ENCODE measurements at places on chromosomes 5 and 9. TPM values are rescaled to one million over a fixed set of nuclear protein-coding genes. Genes with fewer than 3 reads are reported as not detected.
A peak's percentile ranks its signal among the peaks of the same experiment; 100 is the strongest.

DNA sequence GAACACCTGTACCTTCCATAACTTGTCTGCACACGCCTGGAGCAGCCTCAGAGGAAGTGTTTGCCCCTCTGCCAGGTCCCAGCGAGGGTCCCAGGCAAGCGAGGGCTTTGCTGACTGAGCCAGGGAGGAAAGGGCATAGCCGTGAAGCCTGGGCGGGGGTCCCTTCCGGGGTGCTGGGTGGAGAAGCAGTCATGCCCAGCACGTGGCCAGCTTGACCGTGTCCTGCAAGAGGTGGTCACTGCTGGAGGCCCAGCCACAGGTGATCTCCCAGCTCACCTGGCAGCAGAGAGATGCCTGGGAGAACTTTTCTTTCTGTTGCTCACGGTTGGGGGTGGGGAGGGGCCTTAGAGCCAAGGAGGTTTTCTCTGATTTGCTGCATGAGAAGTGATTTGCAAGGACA, 195.3 kb downstream of the CACNA1B start:
- no peaks in the 10 kb centered on the region for H3K27me3 ChIP-seq
- H3K4me3 ChIP-seq, result no peak overlapping the region
- no peaks in the 10 kb centered on the region for H3K4me1 ChIP-seq
- no peak for DNase-seq

DNA sequence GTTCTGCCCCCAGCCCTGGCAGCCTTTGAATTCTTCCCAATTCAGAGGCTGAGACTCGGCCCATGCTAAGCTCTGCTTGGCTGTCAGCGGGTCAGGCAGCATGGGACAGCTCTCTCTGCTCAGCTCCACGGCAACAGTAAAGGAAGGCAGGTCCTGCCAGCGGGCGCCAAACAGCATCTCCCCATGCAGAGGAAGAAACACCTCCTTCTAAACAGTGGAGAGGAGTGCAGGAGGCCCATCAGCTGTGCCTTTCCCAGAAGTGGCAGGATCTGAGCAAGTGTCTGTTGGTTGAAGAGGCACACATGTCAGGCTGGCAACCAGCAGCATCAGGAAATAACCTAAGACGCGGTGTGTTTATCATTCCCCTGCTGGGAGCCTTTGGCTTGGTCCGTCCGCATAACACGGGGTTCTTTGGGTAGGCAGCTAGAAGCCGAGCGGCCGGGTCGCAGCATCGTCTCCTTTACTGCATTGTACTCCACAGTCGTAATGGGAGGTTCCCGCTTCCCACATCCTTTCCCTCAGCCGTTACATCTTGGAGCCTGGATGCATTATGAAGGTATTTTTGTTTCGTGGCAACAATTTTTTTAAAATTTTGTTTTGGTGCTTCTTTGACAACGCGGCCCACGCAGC, 42.7 kb upstream of the NCS1 start:
- H3K4me3 ChIP-seq, result no peak overlapping the region
- H3K36me3 ChIP-seq, result peaks cover 37% of the 10 kb centered on the region
- no peaks in the 10 kb centered on the region for H3K27me3 ChIP-seq
- peaks cover 17% of the 10 kb centered on the region for H3K4me1 ChIP-seq
- peak overlapping the region; percentile 92 for H3K27ac ChIP-seq
- DNase-seq, result peak; percentile 12

DNA sequence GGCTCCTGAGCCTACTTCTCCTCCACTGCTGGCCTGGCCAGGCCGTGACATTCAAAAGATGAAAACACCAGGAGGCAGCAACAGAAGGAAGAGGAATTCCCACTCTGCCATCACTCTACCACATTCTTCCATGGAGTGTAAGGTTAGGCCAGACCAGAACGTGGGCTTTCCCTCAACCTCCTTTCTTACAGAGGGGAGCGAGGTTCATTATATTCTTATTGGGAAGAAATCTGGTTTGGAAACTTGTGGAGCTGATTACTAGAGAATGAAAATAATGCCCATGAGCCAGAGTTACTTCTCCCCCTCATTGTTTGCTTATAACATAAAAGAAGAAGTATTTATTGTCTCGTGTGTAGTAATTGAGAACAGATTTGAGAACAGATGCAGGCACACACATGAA, 136.3 kb upstream of the BASP1 start:
- no peak for DNase-seq
- H3K36me3 ChIP-seq, result no peaks in the 10 kb centered on the region
- no peaks in the 10 kb centered on the region for H3K27me3 ChIP-seq
- no peaks in the 10 kb centered on the region for H3K4me1 ChIP-seq

GRCh38 chr5:150431574-150431973, 18.0 kb downstream of the RPS14 start:
- peak overlapping the region; percentile 66 for H3K27ac ChIP-seq
- H3K4me1 ChIP-seq, result peaks cover 11% of the 10 kb centered on the region
- no peaks in the 10 kb centered on the region for H3K27me3 ChIP-seq

Gene PTGS1
- 1.6 TPM for polyA plus RNA-seq

Gene C5orf52
- polyA plus RNA-seq, result not detected

Gene MUSK
- 0.02 TPM for polyA plus RNA-seq

Gene ANKRD18B
- 2.5 TPM for polyA plus RNA-seq
